ENCODE measurements at places on chromosomes 11 and 22.
A peak's percentile ranks its signal among the peaks of the same experiment; 100 is the strongest.

DNA sequence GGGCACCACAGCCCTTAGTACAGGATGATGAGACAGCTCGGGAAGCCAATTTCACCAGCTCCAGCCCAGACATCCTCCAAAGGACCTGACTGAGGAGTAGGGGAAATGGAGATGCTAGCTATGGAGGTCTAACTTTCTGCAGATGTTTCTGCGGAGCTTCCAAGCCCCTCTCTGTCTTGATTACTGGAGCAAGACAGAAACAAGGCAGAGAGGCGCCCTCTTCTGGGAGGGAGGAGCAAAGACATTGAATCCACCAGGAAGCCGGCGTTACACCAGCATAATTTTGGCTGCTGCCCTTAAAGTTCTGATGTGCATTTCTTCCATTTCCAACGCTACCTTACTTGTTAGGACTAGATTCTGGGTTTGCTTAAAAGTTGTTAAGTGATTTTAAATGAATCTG, 107.3 kb upstream of the HSD17B12 start:
- DNase-seq: no peak

GRCh38 chr11:11620173-11620920, 1.5 kb downstream of the GALNT18 start:
- no peak for DNase-seq

- no peak for DNase-seq
Observed at GRCh38 chr11:123519055-123519796, 89.2 kb downstream of the GRAMD1B start.

DNA sequence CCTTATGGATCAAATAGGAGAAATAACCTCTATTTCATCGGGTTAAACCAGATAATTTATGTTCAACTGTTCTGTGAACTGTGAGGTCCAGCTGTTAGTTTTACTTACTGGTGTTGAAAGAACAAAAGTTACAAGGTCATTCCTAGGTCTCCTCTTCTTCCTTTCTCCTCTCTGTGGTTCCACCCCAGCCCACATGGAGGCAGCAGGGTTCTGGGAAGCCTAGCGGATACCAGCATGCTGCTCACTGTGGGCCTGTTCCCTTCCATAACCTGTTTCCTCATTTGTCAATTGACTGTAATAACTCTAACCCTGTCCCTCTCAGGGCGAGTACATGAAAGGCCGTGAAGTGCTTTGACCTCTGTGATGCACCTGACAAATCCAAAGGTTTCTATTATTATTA, 27.8 kb downstream of the RELT start:
- no peak for DNase-seq

- no peak for DNase-seq
Observed at GRCh38 chr11:1763336-1763795, 361 bp downstream of the CTSD start.

GRCh38 chr22:42844756-42845155, 12.3 kb downstream of the ARFGAP3 start:
- no peak for DNase-seq

- DNase-seq: no peak
Observed at GRCh38 chr11:128451652-128452470, 135.5 kb downstream of the ETS1 start.

- no peak for DNase-seq
Observed at GRCh38 chr11:124511745-124512144, 31.7 kb downstream of the OR8B12 start.

- DNase-seq: peak; percentile 9
Observed at GRCh38 chr11:20158597-20159257, 1.5 kb downstream of the DBX1 start.

GRCh38 chr11:116541460-116541859, 231.3 kb downstream of the BUD13 start:
- DNase-seq: no peak

DNA sequence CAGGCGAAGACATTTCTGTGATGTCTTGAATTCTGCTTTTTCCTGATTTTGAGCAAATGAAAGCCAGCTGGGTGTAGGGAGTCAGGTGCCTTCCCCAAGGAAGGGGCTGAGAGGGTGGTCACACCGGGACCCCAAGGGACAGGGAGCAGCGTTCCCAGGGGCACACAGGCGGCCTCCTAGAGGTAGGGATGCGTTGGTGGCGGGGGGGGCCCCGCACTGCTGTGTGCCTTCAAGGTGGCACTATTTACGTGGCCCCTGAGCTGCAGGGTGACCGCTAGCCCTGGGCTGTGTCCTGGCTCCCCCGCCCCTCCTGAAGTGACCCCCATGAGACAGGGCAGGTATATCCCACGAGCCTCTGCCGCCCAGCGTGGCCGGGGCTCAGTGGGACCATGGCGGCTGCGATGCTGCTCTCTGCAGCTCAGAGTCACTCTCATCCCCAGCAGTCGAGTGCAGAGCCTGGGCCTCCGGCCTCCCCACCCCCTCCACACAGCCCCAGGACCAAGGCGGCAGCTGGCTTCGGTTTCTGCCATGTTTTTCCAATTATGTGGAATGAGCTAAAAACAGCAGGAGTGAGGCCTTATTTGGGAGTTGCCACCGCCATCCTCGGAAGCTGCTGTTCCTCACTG, 60.9 kb downstream of the LRP5 start:
- no peak for DNase-seq

- no peak for DNase-seq
Observed at GRCh38 chr11:70740488-70740851, 342.1 kb downstream of the CTTN start.

GRCh38 chr22:21985214-21985613, 2.6 kb upstream of the TOP3B start:
- no peak for DNase-seq

GRCh38 chr11:75338516-75339208, 12.8 kb downstream of the ARRB1 start:
- DNase-seq: no peak

DNA sequence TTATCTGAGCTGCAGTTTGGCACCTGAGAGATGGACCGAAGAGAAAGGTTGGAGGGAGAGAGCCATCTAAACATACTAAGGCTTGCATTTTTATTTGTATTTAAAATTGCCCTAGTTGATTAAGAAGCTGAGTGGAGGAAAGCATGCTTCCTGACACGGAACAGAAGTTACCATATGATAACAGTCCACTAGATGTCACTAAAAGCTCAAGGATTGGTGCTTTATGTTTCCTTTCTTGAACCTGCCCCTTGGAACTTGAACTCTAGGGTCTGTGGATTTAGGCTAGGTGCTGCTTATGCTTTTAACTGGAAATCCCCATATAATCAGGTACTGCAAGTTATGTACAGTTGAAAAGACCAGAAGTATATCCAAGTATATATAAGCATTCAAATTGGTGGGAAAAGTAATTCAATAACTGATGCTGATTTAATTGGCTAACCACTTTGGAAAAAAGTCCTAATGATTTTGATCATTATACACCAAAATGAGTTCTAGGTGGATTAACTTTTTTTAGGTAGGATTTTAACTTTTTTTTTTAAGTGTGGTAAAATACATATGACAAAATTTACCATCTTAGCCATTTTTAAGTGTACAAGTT, 9.5 kb downstream of the RBMXL2 start:
- peak; percentile 14 for DNase-seq

DNA sequence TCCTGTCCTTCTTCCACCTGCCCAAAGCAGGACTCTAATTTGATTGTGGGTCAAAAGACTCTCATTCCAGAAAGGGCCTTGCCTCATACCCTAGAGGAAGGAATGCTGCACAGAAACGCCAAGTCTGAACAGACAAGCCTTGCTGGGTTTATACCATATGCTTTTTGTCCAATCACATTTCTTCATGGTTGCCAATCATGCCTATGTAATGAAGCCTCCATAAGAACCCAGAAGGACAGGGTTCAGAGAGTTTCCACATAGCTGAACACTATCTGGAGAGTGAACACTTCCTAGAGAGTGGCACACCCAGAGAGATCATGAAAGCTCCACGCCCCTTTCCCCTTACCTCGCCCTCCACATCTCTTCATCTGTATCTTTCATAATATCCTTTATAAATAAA, 4.8 kb upstream of the SAA2 start:
- DNase-seq: no peak

DNA sequence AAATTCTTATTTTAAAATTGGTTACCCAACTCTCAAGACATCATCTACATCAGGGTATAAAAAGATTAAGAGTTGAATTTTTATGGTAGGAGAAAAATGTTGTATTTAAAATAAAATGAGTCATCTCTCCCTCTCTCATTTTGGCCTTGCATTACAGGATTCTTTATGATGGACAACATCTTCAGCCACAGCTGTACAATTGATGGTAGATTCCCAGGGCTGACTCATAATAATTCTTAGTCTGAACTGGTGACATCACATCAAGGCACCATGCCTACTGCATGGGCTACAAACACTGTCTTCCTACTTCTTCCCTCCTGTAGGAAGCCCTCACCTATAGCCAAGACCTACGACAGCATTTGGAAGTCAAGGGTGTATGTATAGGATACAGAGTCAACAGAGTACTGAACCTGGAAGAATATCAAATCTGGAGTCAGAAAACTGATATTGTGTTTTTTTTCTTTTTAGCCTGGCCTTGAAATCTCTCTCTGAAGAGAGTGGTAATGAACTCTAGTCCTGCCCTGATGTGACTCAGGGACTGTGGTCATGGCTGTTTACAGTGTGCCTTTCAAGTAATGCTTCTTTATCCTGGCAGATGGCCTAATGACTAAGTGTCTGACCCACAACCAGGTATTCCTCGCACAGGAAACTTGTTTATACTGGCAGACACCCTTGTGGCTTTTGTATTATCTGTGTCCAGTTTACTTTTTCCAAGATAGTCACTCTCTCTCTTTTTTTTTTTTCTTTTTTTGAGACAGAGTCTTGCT, 32.5 kb downstream of the MRGPRX2 start:
- no peak for DNase-seq

- no peak for DNase-seq
Observed at GRCh38 chr22:44366372-44367300, 53.9 kb upstream of the SHISAL1 start.

DNA sequence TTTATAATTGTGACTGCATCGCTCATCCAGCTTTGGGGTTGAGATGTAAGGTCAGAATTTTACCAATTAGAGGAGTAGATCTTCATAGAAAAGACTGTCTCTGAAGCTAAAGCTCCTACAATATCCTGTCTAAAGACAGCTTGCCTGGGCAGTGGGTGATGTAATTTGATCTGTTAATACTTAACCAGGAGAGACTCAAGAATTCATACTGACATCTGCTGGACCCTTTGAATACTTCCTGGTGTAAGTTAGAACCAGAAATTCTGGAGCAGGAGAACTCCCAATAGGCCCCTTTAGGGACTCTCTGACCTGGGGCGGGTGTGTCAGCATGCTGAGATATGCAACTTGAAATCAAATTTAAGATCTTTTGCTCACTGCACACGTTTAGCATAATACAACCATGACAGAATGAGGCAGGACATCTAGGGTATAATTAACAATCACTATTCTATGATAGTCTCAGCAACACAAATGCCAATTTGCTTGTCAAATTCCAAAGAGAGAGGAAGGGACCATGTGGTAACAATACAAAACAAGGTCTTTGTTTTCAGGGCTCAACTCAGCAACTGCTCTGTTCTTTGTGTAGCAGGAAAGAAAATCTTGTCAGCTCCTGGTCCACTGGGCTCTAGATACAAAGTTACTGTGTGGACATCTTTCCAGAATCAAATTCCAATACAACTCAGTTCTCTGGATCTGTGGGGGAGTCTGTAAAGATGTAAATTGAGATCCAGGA, 143.9 kb downstream of the INSC start:
- DNase-seq: no peak

- DNase-seq: no peak
Observed at GRCh38 chr11:8746331-8746974, 63.9 kb downstream of the RPL27A start.

DNA sequence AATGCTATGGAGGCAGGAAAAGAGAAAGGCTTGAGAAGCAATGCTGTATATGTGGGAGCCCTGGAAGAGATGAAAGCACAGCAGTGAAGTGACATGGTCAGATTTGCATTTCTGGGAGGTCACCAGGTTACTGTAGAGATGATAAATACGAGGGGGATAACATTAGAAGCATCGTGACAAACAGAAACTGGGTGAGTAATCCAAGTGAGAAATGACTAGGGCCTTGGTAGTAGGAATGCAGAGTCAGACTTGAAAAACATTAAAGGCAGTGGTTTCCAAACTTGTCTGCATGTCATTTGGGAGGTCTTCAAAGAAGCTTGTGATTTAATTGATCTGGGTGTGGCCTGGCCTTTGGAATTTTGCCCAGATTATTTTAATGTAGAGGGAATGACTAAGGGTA, 43.9 kb downstream of the CCDC34 start:
- DNase-seq: peak; percentile 11

- no peak for DNase-seq
Observed at GRCh38 chr11:133980665-133981064, 23.9 kb upstream of the IGSF9B start.

- peak; percentile 52 for DNase-seq
Observed at GRCh38 chr11:61477727-61478148, 30.8 kb upstream of the LRRC10B start.

DNA sequence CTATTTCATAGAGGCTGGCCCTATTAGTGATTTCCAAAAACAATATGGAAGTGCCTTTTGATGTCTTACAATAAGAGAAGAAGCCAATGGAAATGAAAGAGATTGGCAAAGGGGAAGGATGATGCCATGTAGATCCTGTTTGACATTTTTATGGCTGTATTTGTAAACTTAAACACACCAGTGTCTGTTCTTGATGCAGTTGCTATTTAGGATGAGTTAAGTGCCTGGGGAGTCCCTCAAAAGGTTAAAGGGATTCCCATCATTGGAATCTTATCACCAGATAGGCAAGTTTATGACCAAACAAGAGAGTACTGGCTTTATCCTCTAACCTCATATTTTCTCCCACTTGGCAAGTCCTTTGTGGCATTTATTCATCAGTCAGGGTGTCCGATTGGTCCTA, 91.4 kb downstream of the CD44 start:
- DNase-seq: no peak

DNA sequence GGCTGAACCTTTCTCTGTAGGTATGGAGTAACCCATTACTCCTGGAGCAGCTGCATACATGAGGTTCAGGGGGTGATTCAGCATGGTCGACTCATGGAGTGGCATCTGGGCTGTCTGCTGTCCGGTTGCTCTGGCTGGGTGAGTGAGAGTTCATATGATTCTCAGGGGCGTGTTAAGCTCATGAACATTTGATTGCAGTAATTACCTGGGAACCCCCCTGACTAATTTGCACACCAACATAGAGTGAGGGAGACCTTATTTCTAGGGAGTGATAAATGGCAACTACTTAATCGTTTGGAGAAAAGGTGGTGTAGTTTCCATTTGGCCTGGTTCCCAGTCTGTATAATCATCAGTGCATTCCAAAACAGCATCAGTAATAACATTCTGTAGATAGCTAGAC, 661.9 kb downstream of the ETS1 start:
- DNase-seq: no peak
